ENCODE measurements at places on chromosomes 2 and 18. TPM values are rescaled to one million over a fixed set of nuclear protein-coding genes. Genes with fewer than 3 reads are reported as not detected.

Gene CCDC141
- 0.11 TPM for total RNA-seq

Gene TMX3
- 104 TPM for total RNA-seq

Gene FBXO48
- 1.3 TPM for total RNA-seq

Gene SPATA3
- total RNA-seq, result not detected

Gene CGREF1
- 6.9 TPM for total RNA-seq

Gene CNGA3
- 0.43 TPM for total RNA-seq

Gene CRACDL
- under 0.01 TPM for total RNA-seq

Gene CCDC138
- 6.5 TPM for total RNA-seq

Gene TTC21B
- 26.8 TPM for total RNA-seq

Gene KANSL1L
- total RNA-seq, result 34.3 TPM

Gene VIT
- total RNA-seq, result 13.5 TPM

Gene IDH1
- 222 TPM for total RNA-seq

Gene SLC4A5
- total RNA-seq, result 2.2 TPM

Gene UGT1A3
- not detected for total RNA-seq

Gene KLHL30
- 0.39 TPM for total RNA-seq

Gene FAM228A
- total RNA-seq, result 0.43 TPM

Gene RTP5
- total RNA-seq, result not detected

Gene KIF3C
- 8.1 TPM for total RNA-seq

Gene PSMA8
- not detected for total RNA-seq

Gene FOXI3
- not detected for total RNA-seq

Gene TCF23
- total RNA-seq, result under 0.01 TPM

Gene KIF5C
- 0.65 TPM for total RNA-seq

Gene VWC2L
- not detected for total RNA-seq

Gene RAB17
- total RNA-seq, result 0.52 TPM

Gene CAPG
- 288 TPM for total RNA-seq

Gene GNAL
- 7.1 TPM for total RNA-seq

Gene DSC3
- total RNA-seq, result 0.26 TPM

Gene SMCHD1
- 90.9 TPM for total RNA-seq

Gene MAP4K3
- 48.1 TPM for total RNA-seq

Gene IGFBP5
- total RNA-seq, result 1,050 TPM

Gene ACTG2
- total RNA-seq, result 0.11 TPM

Gene NOL4
- not detected for total RNA-seq

Gene PTPRN
- 0.13 TPM for total RNA-seq

Gene TXNDC2
- total RNA-seq, result not detected

All from articular chondrocyte of knee joint (primary cell).